ENCODE measurements at places on chromosomes 7 and 10.

DNA sequence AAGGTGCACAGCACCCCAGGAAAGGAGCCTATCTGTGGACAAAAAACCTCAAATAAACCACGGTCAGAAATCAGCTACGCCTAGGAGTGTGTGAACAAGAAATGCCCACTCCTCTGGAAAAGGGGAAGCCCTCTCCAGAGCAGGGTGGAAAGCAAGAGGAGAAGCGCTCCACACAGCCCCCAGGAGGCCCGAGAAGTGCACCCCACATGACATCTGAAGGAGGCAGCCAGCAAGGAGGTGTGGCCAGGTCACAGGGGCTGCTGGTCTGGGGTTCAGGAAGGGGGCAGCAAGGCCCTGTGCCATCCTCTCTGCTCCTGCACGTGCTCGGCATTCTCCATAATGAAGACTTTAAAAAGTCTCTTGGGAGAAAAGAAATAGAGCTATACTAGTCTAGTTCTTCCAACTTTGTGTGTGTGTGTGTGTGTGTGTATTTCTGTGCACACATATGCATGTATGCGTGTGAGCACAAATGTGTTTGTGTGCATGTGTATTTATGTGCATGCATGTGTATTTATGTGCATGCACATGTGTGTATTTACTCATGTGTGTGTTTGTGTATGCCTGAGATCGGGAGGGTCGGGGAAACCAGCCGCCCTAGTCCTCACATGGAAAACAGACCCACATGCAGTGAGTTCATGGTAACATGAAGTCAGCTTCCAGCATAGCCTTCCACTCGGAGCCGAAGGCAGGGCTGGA, 76.5 kb downstream of the TNS3 start:
- no peak for ATAC-seq

GRCh38 chr7:131223151-131223550, 104.5 kb upstream of the MKLN1 start:
- ATAC-seq, result no peak

DNA sequence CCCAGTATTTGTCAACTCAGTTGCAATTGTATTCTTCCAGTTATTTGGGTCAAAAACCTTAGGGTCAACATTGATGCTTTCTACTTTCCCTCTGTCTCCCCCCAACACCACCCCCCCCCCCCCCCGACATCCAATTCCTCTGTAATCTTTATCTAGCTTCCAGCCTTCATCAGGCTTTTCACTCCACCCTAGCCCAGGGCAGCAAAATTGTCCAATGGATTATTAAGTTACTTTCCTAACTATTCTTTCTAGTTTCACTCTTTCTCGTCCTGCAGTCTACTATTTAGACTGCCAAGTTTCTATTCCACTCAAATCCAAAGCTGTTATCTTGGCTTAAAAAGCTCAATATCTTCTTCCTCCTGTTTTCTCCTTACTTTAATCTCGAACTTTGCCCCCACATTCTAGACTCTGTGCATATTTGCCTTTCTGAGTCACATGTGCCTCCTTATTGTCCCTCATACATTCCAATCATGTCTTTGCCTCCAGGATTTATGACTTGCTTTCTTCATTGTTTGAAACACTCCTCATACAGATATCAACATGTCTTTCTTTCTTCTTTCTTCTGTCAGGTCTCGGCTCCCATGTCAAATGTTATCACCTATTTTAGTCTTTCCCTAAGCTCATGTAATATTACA, 196.6 kb upstream of the TMEM196 start:
- no peak for ATAC-seq

GRCh38 chr7:42440951-42441350, 203.9 kb upstream of the GLI3 start:
- no peak for ATAC-seq

DNA sequence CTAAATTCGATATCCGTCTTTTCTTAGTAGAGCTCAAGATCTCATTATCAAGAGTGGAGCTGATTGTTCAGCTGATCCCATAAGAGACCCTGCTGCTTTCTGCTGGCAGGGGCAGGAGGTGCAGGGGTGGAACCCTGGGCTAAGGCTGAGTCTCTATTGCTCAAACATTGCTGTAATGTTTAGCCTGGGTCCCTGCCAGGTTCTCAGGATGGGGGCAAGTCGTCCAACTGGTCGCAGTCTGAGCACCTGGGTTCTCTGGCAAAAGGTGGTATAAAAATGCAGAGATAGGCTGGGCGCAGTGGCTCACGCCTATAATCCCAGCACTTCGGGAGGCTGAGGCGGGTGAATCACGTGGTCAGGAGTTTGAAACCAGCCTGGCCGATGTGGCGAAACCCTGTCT, 62.0 kb upstream of the NRBF2 start:
- ATAC-seq, result no peak

DNA sequence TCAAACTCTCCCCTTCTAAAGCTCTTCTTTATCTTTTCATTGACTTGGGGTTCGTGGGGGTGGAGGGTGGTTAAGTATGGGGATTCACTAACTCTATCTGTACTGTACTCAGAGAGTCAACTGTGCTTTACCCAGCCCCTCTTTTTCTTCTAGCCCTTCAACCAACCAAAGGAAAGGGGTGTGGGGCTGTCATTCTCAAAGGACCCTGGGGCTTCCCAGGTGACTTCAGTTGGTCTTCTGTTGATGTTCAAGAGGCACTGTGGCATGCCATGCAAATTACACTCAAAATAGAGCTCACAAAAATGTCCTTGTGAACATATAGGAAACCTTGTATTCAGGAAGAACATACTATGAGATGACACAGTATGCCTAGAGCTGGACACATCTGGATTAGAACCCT, 16.9 kb upstream of the RHOBTB1 start:
- no peak for ATAC-seq

DNA sequence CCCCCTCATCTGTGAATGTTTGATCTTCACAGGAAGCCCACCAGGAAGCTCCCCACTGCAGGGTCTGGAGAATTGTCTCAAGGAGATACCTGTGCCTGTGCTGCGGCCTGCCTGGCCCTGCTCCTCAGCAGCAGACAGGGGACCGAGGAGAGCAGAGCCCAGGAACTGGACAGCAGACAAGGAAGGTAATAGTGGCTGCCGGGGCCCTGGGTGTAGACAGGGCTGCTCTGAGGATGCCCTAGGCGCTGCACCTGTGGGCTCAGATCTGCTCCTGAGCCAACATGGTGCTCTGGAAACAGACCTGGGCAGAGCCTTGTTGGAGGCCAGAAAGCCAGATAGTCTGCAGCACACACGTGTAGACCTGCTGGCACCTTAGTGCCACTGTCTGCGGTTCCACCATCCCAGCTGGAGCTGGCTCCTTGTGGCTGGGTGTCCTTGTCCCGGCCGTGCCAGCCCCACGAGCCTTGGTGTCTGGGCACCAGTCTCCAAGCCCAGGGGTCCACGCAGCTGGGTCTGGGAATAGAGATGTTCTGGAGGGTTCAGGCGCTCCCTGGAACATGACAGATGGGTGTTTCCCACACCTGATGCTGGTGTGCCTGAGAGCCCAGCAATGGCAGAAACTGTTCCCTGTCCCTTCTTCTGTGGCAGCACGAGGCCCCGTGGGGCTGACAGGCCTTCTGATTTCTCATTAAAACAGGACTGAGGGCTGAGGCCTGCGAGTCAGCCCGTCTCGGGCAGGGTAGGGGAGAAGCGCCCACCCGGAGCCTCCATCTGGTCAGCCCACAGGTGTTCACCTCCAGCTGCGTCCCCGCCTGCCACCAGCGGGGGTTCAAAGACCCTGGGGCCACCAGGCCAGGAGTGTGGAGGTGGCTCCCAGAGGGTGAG, 44.7 kb downstream of the ZNF467 start:
- ATAC-seq, result no peak

DNA sequence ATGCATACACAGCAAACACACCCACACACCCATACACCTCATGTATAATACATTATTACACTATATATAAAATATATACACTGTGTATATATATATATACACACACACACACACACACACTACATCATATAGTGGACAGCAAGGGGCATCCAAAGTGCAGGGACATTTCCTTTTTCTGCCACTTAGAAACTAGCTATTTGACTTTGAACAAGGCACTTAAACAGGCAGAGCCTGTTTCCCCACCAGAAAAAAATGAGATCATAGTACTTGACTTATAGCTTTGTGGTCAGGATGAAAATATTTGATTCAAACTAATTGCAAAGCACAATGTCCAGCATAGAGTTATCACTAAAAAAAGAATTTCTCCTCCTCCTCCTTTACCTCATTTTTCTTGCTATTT, 254.3 kb upstream of the NPVF start:
- no peak for ATAC-seq

DNA sequence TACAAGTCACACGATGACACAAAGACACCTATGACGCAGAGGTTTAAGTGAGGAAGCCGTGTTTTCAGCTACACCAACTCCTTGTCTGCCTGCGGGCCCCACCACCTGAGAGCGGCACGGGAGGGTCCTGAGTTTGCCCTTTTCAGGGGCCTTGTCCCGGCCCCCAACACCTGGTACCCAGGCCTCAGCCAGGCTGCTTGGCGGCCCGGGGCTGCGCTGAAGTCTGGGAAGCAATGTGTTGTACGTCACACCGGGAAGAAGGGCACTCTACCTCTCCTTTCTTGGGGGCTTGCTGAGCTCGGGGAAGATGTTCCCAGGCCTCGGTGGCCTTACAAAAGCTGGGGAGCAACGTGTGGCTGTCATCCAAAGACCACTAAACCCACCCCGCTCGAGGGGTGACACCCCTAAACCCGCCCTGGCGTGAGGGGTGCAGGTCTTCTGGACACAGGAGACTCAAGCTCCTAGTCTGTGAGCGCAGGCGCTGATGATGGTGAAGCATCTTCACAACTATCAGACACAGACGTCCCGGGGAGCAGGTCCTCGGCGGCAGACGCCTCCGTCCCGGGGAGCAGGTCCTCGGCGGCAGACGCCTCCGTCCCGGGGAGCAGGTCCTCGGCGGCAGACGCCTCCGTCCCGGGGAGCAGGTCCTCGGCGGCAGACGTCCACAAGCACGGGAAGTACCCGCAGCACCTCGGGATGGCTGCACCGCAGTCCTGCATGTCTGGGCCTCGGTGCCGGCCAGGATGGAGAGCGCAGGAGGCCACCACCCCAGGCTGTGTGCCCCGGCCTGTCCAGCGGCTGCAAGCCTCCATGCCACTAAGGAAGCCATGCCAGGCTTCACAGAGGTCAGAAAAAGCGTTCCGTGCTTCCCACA, 15.4 kb downstream of the CFAP46 start:
- ATAC-seq, result no peak

- no peak for ATAC-seq
Measured at GRCh38 chr10:83522456-83522855, 616.9 kb upstream of the GHITM start.

- ATAC-seq, result no peak
Measured at GRCh38 chr7:80136261-80137055, 1.8 kb downstream of the GNAI1 start.

DNA sequence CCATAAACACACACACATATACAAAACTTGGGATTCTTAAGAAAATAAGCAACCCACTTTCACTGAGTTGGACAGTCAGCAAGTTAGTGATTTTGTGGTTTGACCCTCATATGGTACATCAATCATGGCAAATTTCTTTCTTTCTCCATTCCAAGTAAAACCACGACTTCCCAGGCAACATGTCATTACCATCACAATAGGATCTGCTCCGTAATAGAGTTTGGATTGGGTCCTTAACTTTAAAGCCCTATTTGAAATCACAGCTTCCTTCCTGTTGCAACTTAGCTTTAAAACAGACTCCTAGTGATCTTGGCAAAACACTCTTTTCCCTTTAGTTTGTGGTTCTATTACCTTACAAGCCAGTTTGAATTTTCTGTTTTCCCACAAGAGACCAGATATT, 483.6 kb downstream of the INHBA start:
- no peak for ATAC-seq

GRCh38 chr7:69411466-69411865, 186.8 kb upstream of the AUTS2 start:
- ATAC-seq, result no peak

GRCh38 chr10:2791774-2792443, 275.4 kb upstream of the PFKP start:
- no peak for ATAC-seq

DNA sequence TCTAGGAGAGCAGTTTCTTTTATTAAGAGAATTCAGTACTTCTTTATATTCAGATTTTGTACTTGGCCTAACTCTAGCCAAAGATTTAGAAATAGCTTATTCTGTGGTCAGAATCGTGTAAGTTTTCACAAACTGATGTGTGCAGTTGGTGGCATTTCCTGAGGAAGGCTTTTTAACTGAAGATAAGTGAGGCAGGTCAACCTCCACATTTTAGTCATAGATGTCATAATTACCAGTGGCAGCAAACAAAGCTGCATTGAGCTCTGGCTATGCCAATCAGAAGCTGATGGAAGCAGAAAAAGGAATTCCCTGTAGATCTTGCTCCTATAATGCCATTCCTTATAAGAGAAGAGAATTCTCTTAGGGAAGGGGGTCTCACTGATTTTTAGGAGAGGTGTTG, 141.3 kb upstream of the SP8 start:
- no peak for ATAC-seq

DNA sequence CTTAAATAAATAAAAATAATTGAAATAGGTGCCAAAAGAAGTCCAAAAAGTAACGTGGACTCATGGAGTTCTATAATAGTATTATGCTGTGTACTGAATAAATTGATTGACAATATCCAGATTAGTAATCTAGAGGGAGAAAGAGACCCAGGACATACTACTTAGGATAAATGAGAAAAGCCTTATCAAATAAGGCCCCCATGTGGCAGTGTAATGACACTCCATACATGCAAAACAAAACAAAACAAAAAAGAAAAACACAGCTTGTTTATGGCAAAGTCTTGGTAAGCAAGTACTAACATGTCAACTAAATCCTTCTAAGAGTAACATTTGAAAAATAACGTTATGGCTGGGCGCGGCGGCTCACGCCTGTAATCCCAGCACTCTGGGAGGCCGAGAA, 3.6 kb upstream of the RUNDC3B start:
- ATAC-seq, result no peak

DNA sequence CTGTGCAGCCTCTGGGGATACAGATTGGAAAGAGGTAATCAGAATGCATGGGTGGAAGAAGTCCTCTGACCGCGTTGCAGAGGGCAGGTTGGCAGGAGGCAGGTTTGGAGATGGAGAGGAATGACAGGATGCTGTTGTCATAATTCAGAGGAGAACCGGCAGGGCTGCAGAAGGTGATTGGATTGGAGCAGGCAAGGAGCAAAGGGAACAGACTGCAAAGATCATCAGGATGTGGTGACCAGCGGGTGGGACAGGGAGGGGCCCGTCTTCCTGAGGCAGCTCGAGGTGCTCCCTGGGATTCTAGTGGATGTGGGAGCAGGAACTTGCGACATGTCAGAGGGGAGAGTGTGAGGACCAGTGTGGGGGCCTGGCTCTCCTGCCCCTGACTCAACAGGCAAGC, 78.5 kb upstream of the PPIF start:
- no peak for ATAC-seq

GRCh38 chr10:113957013-113957412, 86.7 kb upstream of the ADRB1 start:
- ATAC-seq, result no peak

- ATAC-seq, result no peak
Measured at GRCh38 chr10:77501846-77502261, 135.8 kb downstream of the KCNMA1 start.

DNA sequence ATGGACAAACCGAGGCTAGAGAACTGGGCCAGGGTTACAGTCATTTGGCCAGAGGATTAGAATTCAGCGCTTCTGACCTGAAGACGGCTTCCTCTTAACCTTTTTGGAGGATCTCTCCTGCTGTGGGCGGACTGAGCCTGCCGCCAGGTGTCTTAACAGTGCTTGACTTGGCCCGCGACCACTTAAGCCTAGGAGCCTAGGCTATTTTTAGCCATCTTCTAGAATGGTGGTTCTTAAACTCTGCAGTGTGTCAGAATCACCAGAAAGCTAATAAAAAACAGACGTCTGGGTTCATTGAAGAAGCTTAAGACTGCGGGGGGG, 722 bp downstream of the MDH2 start:
- ATAC-seq, result no peak

GRCh38 chr10:18767981-18768380, 108.8 kb downstream of the ARL5B start:
- no peak for ATAC-seq

Measured in gastroesophageal sphincter (tissue), 4 donors.